SHP77 treated with DMSO at 0.1 percent for 48 hours (cell line): ENCODE measurements at places on chromosomes 2 and 18.

GRCh38 chr2:129369437-129369836 lies 610.0 kb upstream of the RAB6C start:
- DNase-seq, result no peak

- no peak for DNase-seq
Measured at GRCh38 chr2:118738524-118739308, 108.7 kb downstream of the EN1 start.

GRCh38 chr2:204753841-204754240 lies 208.6 kb downstream of the PARD3B start:
- DNase-seq, result no peak

GRCh38 chr18:27921904-27922751 lies 254.8 kb downstream of the CDH2 start:
- DNase-seq, result no peak

DNA sequence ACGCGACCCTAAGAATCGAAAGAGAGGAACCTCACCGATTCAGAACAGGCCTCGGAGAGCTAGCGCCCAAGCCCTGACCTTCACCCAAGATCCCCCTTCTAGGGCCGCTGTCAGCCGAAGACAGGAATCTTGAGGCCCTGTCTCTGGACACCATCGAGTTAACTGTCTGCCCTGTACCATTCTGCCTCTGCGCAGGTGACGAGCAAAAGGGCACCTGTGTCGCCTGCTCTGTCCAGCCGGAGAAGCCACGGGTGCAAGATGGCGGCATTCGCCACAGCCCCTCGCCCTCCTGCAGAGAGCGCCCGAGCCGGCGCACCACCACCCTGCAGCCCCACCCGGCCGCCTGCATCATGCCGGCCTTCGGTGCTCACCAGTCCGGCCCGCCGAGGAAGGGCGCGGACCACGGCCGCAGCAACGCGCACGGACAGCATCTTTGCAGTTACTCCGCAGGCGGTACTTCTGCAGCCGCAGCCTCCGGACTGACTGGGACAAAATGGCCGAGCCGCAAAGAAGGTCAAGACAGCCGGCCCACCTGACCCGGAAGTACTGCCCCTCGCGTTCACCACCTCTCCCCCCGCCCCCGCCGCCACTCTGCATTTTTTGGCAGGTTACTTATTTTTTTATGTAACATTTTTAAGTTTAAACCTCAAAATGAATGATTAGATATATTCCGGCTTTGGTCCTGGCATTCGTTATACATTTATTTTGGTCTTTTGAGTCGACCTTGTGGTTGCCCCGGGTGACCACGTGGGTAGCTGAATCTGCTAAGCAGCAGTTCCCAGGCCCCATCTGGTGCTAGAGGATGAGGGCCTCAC lies at the start of gene ATP5F1A:
Gene ATP5F1A (minus strand): TSS at position 496 of the 815 bp plus-strand sequence. CDS start 65 bp downstream, at position 431.
- peak; percentile 46 for DNase-seq

GRCh38 chr2:100736121-100736915 lies 83.6 kb upstream of the NPAS2 start:
- no peak for DNase-seq

DNA sequence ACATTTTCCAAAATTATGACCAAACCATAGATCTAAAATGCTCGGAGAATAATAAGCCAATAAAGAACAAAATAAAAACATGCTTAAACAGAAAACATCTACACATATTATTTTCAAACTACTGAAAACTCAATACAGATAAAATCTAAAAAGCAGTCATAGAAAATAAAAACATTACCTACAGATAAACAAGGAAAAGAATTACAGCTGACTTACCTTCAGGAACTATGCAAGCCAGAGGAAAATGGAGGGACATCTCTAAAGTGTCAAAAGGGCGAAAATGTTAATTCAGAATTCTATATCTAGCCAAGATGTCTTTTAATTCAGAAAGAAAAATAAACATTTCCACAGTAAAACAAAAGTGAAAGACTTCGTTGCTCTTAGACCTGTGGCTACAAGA lies 112.9 kb upstream of the GYPC start:
- DNase-seq, result no peak

GRCh38 chr18:55634545-55634944 lies 46.6 kb upstream of the TCF4 start:
- DNase-seq, result no peak

DNA sequence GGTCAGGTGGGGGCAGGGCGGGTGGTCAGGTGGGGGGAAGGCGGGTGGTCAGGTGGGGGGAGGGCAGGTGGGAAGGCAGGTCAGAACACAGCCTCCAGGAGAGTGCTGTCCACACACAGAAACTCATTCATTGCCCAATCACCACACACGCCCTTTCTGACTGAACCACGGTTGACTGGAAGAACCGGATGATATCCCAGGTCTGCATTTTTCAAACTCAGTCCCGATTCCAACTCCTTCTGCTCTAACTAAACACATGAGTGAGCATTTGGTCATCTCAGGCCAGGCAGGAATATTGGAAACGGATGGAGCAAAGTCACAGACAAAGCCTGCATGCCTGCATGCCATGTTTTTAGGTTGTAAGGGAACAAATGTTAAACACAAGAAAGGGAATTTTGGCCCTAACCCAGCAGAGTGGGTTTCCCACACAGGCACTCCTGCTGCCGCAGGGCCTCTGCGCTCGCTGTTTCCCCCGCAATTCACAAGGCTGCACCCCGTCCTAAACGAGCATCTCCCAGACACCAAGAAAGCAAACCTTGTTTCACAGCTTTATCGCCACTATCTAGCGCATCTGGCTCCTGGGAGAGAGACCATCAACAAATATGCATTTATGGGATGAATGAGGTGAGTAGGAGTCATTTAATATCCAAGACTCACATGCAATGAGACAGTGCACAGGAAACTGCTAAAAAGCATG lies 100.1 kb downstream of the ZNF516 start:
- DNase-seq, result no peak

DNA sequence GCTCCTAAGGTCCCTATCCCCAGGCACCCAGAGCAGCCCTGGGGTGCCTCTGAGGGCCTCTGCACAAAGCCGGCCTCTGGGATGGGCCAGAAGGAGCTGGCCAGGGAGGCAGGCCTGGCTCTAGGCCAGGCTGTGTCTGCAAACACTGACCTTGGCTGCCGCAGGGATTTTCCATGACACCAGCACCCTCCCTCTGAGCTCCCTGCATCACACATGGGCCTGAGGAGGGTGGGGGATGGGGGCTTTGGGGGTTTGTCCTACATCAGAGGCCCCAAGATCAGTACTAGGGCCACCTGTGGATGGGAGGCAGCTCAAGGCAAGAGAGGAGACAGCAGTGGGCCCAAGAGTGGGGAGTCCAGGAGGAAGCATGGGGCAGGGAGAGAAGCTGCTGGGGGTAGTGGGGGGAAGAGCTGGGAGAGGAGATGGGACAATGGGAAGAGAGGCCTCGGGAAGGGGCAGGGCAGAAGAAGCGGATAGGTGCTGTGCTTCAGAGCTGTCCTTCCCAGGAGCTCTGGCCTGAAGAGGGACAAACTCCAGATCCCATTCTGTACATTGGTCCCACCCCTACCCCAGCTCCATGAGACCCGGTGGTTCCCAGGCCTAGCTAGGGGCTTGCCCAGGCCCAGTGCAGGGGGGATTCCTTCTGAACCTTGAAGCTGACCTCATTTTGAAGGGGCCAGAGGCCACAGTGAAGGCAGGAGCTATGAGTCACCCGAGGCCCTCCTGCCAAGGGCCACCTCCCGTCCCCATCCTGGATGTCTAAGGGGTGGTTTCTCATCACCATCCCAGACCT lies 28.0 kb downstream of the KCNK3 start:
- peak; percentile 82 for DNase-seq
